ENCODE measurements at places on chromosomes 6 and 20.
A peak's percentile ranks its signal among the peaks of the same experiment; 100 is the strongest.

DNA sequence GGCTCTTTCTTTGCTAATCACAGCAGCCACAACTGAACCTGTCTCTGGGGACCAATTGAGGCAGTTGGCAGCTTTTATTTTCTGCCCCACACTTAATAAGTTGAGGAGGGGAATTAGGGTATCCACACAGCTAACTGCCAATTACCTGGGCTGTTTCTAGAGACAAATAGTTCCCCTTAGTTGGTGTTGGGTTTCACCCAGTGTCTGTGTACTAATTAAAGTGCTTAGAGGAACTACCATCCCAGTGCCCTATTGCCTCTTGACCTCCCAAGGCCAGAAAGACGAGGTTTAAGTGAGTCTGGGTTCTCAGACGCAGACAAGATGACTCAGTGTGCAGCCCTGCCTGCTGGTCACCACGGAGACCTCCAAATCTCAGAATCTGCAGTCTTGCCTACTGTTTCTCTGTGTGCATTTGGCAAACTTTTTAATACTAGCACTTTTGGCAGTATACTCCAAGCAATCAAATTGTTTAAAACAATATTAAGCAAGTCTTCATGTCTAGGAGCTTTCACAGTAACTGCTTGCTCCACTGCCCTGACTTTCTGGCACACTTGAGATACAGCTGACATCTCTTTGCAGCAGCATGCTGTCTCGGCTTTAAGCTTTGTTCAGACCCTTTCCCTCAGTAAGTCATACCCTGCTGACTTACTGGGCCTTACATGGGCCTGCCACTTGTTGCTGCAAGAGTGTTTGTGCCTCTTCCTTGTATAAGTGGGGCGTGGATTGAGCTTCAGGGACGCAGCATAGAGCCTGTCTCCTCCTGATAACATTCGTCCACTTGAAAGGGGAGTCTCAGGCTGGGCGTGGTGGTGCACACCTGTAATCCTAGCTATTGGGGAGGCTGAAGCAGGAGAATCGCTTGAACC, 31.9 kb downstream of the STK35 start:
- no peak for DNase-seq

DNA sequence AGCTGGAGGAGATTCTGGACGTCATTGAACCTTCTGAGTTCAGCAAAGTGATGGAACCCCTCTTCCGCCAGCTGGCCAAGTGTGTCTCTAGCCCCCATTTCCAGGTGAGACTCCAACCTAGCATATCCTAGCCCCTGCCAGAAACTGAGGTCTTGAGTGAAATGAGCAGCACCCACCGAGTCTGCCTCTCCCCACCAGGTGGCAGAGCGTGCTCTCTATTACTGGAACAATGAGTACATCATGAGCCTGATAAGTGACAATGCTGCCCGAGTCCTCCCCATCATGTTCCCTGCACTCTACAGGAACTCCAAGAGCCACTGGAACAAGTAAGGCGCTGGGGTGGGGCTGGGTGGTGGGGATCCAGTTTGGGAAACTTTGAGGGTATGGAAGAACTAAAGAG, 4.6 kb downstream of the MEA1 start:
- peak; percentile 31 for DNase-seq

GRCh38 chr6:43052842-43053544, 658 bp downstream of the CUL7 start:
- no peak for DNase-seq

DNA sequence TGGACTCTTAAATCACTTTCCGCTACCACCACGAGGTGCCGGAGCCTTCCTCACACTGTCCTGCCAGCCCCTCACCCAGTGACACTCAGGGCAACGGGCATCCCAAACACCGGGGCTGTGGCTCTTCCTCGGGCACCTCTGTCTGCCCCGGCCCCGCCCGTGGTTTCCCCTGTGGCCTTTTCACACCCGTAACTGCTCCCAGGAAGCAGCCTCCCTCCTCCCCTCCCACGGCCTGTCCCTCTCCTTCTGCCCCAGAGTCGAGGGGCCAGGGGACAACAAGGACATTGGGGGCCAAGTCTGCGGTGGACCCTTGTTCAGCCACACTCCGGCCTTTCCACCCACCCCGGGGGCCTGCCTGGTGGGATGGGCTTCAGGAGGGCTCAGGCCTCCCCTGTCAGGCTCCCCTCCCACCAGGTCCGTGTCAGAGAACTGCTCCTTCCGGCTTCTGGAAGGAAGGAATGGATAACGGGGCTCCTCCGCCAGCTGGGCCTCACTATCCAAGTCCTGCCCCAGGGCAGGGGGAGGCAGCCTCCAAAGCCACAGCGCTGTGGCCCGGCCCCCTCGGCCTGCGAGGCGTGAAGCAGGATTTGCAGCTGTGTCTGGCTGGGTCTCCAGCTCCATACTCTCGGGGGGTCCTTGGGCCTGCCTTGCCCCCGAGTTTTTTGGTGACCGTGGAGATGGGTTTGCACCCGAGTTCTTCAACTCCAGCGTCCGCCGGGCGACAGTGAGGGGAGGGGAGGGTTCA, 54.7 kb upstream of the CHRNA4 start:
- DNase-seq = no peak

- no peak for DNase-seq
Observed at GRCh38 chr6:156695742-156696141, 81.4 kb upstream of the ARID1B start.

- no peak for DNase-seq
Observed at GRCh38 chr6:72151742-72152141, 265.4 kb downstream of the RIMS1 start.

DNA sequence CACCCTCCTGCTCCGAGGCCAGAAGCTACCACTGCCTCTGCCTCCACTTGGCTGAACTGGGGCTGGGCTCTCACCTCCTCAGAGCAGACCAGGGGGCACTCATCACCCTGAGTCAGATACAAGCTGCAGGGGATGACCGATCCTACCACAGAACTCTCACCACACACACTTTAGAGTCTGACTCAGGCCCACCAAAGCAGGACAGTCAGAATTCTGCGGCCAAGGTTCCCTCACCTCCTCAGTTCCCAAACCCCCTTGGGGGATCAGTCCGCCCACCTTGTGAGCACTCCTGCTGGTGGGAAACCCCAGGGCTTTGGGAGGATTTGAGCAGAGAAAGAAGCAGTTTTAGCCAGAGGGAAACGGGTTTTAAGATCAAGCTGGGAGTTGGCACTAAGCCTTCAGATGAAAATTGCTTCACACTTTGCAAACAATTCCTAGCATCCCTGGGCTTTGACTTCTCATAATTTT, 587.8 kb upstream of the JAG1 start:
- DNase-seq = no peak

DNA sequence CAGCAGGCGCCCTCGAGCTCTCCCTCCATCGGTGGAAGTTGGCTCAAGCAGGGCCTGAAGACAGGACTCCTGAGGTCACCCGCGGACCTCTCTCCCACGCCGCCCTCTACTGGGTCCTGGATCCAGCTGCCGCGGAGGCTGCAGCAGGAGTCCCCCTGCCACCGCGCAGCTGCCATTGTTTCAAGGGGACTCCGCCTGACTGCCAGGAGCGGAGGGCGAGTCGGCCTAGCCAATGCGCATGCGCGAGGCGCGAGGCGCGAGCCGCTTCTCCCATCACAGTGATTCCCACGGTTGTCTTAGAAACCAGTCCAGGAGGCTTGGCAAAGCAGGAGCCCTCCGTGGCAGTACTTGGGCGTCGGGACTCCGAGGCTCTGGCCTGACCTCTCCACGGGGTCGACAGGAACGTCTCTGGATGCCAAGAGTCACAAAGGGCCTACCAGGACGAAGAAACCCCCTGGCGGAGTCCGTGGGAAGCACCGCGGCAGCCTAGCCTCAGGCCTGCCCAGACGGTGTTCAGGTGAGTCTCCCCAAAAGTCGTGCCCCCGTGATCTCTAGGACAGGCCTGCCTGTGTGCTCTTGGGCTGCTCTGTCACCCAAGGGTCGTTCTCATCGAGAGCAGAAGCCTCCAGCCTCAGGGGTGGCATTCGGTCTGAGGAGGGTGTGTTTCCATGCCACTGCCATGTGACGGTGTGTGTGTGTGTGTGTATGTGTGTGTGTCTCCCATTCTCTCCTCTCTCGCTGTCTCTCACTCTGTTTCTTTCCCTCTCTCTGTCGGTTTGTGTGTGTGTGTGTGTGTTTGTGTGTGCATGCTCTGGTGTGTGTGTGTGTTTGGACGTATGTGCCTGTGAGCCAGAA, 290.6 kb upstream of the ZNF337 start:
- peak; percentile 53 for DNase-seq

- DNase-seq = no peak
Observed at GRCh38 chr6:142627474-142627873, 317.5 kb downstream of the HIVEP2 start.

DNA sequence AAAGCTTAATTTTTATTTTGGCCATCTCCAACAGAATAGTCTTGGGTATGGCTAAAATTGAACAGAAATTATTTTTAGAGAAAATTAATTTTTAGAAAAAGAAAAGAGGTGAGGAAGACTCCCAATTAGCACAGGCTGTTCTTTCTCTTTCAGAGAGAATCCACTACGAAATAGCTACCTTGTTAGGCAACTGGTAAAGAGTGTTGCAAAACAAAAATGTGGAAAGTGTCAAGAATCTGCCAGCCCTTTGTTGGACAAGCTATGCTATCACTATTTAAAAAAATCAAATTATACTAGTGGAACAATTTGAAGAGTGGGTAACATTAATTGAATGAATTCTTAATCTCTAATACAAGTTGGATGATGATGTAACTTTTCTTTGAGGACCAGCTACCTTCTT, 19.2 kb upstream of the ZSCAN9 start:
- no peak for DNase-seq

- DNase-seq = peak; percentile 54
Observed at GRCh38 chr20:63934271-63935068, 21.7 kb downstream of the UCKL1 start.

DNA sequence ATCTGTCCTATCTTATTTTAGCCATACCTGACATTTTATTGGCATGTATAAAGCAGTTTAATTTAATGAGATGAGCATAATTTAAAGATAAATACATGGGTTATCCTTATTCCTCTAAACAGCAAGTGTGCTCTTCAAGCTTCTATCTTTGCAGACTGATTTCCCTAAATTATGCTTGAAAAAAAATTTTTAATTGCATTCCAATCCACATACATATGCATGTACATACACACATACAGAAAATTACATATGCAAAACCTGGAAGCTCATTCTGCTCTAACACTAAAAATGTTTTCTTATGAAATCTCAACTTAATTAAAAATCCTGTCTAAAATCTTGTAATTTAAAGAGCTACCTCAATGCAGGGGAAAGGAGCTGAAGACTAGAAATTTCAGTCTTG, 35.3 kb downstream of the FKBP1C start:
- no peak for DNase-seq
